Gastroesophageal sphincter (tissue), 4 donors: ENCODE measurements at places on chromosomes 4 and X. TPM values are rescaled to one million over a fixed set of nuclear protein-coding genes. Genes with fewer than 3 reads are reported as not detected.

Gene TRIM2
- 59.2 TPM for total RNA-seq

Gene RNF128
- 0.27 TPM for total RNA-seq

Gene CACNA1F
- not detected for total RNA-seq

Gene FAM184B
- under 0.01 TPM for total RNA-seq

Gene AADAT
- 7.3 TPM for total RNA-seq

Gene SPANXA1
- total RNA-seq, result not detected

Gene PLAC1
- not detected for total RNA-seq

Gene SLC16A2
- 12.1 TPM for total RNA-seq

Gene NSG1
- 2.0 TPM for total RNA-seq

Gene PPEF2
- total RNA-seq, result not detected

Gene NPY2R
- not detected for total RNA-seq

Gene SCRG1
- total RNA-seq, result 1.1 TPM

Gene COL4A6
- 217 TPM for total RNA-seq

Gene NALF2
- not detected for total RNA-seq

Gene HTR2C
- not detected for total RNA-seq

Gene ZFP92
- total RNA-seq, result 3.8 TPM

Gene RAB33A
- not detected for total RNA-seq

Gene SRP72
- 43.6 TPM for total RNA-seq

Gene ETFDH
- 46.7 TPM for total RNA-seq

Gene GUCY2F
- not detected for total RNA-seq

DNA sequence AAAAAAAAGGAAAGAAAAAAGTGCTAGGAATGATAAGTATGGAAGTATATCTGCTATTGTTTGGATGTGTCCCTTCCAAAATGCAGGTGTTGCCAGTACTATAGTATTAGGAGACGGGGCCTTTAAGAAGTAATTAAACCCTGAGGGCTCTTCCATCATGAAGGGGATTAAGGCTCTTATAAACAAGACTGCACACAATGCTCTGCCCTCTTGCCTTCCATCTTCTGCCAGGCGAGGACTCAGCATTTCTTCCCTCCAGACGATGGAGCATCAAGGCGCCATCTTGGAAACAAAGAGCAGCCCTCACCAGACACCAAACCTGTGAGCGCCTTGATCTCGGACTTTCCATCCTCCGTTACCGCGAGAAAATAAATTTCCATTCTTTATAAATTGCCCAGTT, 120.1 kb upstream of the GPM6A start:
- no peak for ATAC-seq

- no peak for ATAC-seq
Observed at GRCh38 chr4:123516576-123516975, 120.0 kb downstream of the SPRY1 start.

DNA sequence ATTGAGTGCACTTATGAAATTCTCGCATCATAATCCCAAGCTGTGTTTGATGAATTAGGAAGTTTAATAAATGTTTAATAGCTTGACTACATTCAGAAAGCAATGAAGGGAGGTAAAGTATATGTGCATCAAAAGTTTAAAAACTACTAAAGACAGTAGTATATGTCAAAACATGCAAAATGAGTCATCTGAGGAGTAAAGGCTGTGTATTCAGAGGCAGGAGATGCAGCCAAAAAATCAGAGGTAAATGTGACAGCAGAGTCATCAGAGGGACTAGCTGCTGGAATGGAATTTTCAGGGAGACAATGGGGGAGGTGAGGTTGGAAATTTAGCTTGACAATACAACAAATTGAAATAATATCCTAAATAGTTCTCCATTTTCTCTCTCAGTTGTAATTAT, 127.0 kb upstream of the FUNDC1 start:
- ATAC-seq, result no peak

DNA sequence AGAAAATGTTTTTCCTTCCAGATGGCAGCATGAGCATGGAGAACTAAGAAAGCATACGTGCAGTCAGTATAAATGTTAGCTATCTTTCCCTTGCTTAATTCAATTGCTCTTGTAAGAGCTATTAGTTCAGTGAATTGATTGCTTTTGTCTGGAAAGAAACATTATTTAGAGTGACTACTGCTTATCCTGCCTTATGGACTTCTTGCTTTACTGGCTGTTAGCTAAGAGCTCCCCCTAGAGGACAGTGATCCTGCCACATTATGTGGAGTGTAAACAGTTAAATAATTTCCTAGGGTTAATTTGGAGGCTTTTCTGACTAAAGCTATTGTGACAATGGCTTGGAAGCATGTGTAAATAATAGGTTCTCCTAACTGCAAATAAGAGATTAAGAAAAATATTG, 1402.4 kb downstream of the FAM133A start:
- no peak for ATAC-seq

- ATAC-seq, result no peak
Observed at GRCh38 chrX:3627594-3627993, 85.9 kb downstream of the PRKX start.

DNA sequence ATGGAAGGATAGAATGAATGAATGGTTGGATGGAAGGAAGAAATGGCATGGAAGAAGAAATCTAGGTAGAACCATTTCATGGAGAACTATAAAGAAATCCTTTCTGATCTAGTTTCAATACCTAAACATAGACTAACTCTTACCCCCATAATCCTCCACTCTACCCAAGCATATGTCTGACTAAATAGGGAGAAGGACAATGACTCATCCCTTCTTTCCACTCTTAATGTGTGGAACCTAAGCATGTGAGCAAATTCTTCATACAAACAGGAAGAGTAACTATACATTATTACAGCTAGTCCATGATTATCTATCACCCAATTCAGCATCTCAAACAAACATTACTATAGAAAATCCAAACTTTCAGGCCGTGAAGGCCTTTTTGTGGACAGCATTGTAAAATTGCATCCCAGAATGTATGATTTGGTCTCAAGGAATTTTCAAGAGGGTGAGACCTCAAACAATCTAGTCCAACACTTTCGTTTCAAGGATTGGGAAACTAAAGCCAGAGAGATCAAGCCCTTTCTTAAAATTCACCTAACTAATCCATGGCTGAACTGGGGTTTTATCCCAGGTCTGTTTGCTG, 11.2 kb downstream of the C1QTNF7 start:
- no peak for ATAC-seq

DNA sequence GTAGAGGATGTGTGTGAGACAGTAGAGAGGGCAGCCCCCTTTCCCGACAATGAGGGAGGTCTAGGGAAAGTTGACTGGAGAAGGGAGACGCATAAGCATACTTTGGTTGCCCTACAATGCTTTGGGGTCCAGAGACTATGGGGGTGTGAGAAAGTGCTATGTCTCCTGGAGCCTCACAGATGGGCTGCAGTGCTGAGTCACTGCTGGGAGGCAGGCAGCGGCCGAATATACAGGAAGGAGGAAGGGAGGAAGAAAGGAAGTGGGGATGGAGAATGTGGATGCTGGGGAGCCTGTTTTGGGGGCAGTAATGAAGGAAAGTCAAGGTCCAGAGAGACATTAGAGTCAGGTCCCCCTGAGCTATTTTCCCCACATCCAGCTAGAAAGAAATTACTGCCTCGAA, 12.7 kb downstream of the DRP2 start:
- ATAC-seq, result no peak

DNA sequence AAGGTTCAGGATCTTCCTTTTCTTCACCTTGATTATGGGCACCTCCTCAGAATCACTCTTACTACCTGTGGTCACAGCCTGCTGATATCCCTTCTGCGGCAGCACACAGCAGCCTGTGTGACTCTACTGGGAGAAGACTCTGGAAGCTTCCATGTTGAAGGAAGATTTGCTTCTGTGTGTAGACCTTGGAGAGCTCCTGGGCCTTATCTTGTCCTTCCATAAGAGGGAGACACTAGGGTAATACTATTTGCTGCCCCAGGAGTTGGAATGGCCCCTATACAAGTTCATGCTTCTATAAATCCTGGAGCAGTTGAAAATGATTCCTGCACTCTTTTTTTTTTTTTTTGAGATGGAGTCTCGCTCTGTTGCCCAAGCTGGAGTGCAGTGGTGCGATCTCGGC, 10.2 kb upstream of the SUPT20HL1 start:
- no peak for ATAC-seq

DNA sequence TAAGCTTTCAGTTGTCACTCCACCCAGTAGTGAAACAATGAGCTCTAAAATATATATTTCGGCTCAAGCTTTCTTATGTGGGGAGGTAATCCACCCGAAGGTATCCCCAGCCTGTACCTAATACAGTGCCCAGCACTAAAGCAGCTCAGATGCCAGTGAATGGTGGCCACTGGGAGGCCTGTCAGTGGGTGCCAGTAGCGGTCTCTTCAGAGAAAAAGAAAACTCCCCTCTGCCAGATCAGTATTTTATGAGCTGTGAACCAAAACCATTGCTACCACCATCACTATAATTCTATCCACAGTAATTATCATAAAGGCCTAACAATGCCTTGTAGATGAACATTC, 835 bp upstream of the NFKB1 start:
- no peak for ATAC-seq

DNA sequence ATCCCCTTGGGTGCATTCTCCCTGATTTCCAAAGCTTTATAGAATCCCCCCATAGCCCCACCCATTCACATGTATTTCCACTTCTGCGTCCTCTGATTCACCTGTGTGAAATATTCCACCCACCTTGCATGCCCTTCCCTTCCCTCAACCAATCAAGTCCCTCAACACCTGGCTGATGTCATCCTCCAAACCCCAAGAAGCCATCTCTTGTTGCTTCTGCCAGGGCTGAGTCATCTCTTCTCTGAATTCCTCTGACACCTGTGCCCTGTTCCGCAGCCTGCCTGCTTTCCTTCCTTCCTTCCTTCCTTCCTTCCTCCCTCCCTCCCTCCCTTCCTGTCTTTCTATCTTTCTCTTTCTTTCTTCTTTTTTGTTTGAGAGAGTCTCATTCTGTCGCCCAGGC, 9.9 kb downstream of the CRMP1 start:
- ATAC-seq, result no peak

- ATAC-seq, result no peak
Observed at GRCh38 chr4:149161247-149161646, 654.4 kb downstream of the IQCM start.

DNA sequence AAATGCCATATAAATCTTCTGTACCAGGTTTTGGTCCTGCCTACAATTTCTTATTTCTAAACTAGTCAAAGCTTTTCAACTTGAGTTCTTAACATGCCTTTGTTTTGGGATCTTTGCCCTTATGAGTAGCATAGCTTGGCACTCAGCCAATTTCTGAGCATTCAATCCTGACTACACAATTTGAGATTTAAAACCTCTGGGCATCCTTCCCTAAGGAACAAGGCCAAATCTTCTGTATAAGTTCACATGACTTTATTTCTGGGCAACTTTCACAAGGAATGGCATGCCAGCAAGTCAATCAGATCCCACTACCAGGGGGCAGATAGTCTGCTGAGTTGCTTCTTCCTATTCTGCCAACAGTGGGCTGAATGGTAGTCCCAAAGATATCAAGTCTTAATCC, 254.2 kb downstream of the ADAMTS3 start:
- ATAC-seq, result no peak

DNA sequence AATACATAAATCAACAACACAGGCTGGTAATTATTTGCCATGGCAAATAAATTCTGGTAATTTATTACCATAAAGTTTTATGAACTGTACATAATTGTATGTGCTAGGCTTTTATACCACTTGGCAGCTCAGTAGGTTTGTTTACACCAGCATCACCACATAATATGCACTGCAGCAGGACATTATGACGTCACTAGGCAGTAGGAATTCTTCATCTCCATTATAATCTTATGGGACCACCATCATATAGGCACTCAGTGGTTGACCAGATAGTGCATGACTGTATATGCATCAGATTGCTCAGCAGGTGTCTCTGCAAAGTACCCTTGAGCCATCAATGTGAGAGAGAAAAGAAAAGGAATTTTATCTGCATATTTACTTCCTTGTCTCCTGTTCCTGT, 295.4 kb downstream of the CFAP47 start:
- no peak for ATAC-seq

DNA sequence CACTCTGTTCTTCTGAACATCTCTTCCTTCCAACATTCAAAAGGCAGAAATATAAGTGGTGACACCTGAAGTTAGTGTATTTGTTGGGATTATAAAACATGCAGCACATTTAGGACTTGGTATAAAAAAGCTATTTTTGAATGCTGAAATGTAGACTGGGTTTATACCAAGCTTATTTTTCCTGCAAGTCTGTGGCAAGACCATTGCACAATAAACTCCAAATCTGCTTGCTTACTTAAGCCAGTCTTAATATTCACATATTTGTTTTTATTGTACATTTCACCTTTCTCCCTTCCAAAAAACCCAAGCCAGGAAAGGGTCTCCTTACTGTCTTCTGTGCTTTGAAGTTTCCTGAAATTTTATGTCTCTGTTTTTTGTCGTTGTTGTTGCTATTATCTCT, 63.7 kb downstream of the FHIP1A start:
- ATAC-seq, result no peak

DNA sequence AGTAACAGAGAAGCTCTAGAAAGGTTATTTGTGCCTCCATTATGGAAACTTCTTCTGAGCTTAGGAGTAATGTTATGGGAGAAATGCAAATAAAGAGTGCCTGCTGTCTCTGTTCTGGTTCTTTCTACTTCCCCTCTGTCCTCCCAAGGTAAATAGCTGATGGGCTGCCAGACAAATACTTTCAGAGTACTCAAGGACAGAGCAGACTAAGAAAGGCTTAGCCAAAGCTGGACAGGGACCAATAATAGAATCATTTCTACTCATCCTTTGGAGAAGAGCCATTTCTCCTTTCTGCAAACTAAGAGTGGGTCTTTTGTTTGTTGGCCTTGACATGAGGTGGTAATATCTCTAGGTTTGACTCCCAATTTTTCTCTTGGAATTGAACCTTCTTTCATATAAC, 136.1 kb downstream of the MID1IP1 start:
- ATAC-seq, result no peak

DNA sequence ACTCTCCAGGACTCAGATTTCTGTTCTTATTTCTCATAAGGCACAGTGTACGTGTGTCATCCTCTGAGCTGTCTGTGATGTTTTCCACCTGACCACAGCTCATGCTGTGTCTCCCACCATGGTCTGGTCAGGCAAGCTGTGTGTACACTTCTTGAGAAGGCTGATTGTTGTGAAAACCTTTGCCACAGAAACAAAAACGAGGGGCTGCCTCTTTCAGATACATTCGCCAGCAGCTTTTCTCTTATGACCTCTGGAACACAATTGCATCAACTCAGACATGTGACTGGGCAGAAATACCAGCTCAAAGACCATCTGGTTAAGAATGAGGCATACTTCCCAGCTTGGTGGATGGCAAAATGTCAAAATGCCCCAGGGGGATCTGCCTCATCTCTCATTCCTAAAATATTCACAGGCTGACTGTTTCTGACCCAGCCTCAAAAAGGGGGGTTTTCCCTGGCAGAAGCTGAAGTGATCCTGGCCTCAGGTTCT, 46.1 kb downstream of the PGRMC2 start:
- ATAC-seq, result peak; percentile 56

- no peak for ATAC-seq
Observed at GRCh38 chr4:73275318-73275654, 16.7 kb upstream of the ANKRD17 start.

DNA sequence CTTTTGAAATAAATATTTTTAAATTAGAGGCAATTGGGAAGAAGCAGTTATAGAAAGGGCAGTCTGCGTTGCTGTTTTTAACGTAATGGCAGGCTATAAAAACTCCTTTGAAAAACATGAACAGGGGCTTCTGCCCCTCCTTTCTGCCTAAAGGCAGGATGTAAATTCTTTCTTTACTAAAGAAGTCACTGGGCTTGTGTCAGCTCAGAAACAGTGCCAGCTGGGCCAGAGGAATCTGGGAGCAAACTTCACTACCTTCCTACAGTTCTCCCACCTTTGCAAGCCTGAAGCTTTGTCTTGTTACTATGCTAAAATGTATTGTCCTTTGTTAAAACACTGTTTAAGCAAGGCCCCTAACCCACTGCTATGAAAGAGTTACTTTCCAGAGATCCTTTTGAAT, 1664.8 kb downstream of the RPA4 start:
- ATAC-seq, result no peak

- no peak for ATAC-seq
Observed at GRCh38 chrX:79110731-79111130, 33.8 kb upstream of the GPR174 start.
